ENCODE measurements at places on chromosomes 6 and 20.

DNA sequence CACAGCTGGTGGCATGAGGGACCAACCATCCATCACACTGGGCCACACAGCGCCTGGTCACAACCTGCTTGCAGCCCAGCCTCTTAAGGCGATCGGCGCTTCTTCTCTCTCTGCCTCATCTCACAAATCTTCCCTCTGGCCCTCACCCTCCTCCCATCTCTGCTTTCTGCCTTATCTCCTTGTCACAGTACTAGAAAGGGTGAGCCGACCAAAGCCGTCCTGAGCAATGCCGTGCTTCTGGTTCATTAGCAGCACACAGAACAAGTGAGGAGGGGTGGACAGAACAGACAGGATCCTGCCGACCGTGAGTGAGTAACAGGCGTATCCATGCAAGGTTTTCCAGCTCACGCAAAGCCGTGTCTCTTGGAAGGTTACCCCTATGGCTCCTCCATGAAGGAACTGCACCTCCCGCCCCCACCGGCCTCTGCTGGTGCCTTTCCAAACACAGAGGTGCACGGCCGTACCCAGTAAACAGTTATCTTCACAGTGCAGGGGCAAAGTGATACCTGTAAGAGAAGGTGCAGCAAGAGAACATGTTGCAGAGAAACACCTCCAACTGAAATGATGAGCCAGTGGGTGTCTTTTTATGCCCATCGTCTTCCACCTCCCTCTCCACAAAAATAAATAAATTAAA is 331.7 kb downstream of the FARS2 start:
- DNase-seq: no peak

DNA sequence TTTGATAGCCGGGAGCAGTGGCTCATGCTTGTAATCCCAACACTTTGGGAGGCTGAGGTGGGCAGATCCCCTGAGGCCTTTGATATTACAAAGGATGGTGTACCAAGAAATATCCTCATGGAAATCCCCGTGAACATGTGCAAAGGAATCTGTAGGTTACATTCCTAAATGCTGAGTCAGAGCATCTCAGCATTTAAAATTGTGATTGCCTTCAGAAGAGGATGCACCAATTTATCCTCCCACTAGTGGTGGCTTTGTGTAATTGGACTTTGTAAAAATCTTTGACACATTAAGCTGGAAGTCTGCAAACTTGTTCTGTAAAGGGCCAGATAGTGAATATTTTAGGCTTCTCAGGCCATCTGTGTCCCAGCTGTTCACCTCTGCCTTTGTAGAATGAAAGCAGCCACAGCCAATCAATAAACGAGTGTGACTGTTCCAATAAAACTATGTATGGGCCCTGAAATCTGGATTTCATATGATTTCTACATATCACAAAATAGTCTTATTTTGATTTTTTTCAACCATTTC is 11.8 kb downstream of the TMEM14B start:
- DNase-seq: no peak

- no peak for DNase-seq
Observed at GRCh38 chr6:148598724-148599123, 148.1 kb upstream of the UST start.

GRCh38 chr6:16160794-16161193 is 31.9 kb downstream of the MYLIP start:
- no peak for DNase-seq

DNA sequence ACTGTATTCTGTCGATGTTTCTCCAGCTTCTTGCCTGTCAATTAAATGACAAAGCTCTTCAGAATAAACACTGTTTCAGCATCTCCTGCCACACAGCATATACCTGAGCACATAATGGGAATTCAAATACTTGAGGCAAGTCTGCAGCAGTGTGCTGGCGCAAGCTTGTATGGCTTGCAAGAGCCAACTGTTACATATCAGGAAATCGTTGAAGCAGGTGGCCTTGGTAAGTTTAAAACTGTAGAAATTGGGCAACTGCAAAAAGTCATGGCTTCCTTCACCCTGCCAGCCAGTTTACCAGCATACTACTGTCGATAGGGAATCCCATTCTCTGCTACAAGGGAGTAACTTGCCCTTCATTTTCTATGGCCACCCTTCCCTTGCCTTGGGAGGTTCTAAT is 23.0 kb downstream of the CPNE1 start:
- no peak for DNase-seq

- no peak for DNase-seq
Observed at GRCh38 chr6:135853986-135854385, 2.5 kb downstream of the PDE7B start.

- DNase-seq: no peak
Observed at GRCh38 chr6:45611491-45611890, 233.8 kb upstream of the SUPT3H start.

DNA sequence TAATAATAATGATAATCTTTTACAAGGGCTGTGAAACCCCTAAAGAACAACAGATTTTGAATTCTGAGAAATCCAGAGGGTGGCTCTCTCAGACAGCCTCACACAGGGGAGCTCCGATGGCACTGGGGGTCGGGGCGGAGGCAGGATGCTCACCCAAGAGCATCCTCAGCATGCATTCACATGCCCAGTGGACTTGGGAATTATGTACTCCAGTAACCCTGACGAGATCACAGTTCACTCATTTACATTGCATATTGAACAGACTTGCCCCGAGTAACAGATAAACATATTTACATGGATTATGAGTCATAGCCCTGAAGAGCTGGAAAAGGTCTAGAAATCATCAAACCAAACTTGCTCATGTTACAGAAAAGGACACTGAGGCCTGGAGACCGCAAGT is 482.7 kb upstream of the JARID2 start:
- no peak for DNase-seq

- DNase-seq: no peak
Observed at GRCh38 chr6:34531580-34532201, 24.4 kb downstream of the SPDEF start.

Data from GOT3 (cell line).